Adrenal gland (tissue), 19 donors: ENCODE measurements at places on chromosomes 5 and 9. TPM values are rescaled to one million over a fixed set of nuclear protein-coding genes. Genes with fewer than 3 reads are reported as not detected.

HTR1A gene
- polyA plus RNA-seq, result not detected

ZBTB6 gene
- polyA plus RNA-seq, result 1.8 TPM

PHF19 gene
- 13.6 TPM for polyA plus RNA-seq

ADCY2 gene
- polyA plus RNA-seq, result 1.3 TPM
